CD4-positive, alpha-beta T cell treated with Interleukin-15 for 1 hour (primary cell): ENCODE measurements at places on chromosomes 4 and X.

GRCh38 chr4:142380052-142380602 is 466.0 kb downstream of the INPP4B start:
- no peak for DNase-seq

DNA sequence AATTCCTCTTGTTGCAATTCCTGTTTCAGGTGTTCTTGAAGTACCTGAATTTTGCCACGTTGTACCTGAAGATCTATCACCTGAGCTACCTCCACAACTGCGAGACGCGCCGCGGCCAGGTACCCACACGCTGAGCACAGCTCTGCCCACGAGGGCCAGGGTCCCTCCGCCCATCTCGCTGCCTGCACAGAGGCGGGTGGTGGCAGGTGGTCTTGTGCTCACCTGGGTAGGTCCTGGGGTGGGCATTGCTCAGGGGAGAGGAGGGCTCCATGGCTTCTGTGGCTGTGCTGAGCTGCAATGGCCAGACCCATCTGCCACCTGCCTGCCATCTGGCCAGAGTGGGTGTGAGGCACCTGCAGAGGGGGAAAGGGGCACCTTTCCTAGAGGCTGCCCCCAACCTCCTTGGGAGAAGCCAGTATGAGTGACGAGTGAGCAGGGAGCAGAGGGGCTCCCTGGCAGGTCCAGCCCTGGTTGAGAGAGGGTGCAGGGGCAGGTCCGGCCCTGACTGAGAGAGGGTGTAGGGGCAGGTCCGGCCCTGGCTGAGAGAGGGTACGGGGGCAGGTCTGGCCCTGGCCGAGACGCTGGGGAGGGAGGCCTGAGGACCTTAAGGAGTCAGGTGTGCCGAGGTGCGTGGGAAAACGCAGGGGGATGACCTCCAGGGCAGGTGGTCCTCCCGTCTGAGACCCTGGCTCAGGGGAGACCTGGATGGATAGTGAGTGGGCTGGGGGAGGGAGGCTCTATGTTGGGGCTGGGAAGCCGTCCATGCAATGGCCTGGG is 10.7 kb downstream of the PDE6B start:
- DNase-seq = no peak

- DNase-seq = no peak
These were observed 44.2 kb upstream of the PCDH18 start for GRCh38 chr4:137576446-137576845.

DNA sequence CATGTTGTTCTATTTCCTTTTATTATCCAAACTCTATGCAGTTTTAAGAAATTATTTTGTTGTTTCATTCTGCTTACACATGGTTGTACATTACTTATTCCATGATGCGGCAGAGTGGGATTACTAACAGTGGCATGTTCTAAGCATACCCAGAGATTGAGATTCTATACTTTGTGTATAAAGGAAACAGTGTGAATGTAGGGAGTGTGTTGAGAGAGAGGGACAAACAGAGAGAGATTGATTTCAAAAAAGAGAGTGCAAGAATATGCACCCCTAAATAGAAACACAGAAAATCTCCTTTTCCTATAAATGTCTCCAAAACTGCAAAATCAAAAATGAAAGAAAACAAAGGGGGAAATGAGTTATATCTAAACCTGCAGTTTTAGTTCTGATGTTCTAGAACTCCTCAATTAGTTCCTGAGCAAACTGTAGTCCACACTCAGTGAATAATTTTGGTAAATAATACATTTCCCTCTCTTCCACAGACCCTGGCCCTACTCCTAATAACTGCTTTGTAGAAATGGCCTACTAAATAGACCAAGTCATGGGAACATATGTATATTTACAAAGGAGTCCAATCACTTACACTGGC is 31.0 kb downstream of the SLC9B1 start:
- no peak for DNase-seq

DNA sequence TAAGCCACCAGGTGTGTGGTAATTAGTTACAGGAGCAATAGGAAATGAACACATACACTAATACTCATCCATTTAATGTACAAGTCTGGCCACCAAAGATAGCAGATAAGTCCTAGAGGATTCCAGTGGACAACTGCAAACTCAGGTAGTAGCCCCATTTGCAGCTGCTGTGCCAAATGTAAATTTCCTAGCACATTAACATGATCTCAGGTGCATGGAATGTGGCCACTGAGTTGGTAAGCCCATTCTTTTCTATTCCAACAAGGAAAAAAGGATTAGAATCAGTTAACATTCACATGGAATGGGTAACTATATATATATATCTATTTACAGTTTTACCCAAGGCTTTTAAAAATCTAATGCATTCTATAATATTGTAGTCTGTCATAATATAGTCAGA is 23.3 kb upstream of the FRAS1 start:
- DNase-seq = no peak

GRCh38 chr4:158168606-158169005 is 4.2 kb downstream of the GASK1B start:
- DNase-seq = no peak

GRCh38 chr4:162685410-162685809 is 481.3 kb downstream of the NAF1 start:
- no peak for DNase-seq

DNA sequence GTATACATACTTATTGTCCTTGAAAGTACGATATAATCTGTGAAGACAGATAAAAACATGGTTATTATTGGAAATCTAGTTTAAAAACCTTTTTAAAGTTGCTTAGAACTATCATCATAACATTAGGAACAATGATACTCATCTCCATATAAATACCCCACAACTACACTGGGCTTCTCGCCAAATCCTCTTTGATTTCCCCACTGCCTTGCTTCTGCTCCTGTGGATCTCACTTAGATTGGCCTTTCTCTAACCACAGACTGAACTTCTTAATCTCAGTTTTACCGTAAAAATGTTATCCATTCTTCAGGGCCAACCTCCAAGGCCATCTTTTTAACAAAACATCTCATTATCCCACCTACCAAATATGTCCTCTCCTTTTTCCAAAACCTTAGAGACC is 77.6 kb downstream of the PRKG2 start:
- DNase-seq = no peak

DNA sequence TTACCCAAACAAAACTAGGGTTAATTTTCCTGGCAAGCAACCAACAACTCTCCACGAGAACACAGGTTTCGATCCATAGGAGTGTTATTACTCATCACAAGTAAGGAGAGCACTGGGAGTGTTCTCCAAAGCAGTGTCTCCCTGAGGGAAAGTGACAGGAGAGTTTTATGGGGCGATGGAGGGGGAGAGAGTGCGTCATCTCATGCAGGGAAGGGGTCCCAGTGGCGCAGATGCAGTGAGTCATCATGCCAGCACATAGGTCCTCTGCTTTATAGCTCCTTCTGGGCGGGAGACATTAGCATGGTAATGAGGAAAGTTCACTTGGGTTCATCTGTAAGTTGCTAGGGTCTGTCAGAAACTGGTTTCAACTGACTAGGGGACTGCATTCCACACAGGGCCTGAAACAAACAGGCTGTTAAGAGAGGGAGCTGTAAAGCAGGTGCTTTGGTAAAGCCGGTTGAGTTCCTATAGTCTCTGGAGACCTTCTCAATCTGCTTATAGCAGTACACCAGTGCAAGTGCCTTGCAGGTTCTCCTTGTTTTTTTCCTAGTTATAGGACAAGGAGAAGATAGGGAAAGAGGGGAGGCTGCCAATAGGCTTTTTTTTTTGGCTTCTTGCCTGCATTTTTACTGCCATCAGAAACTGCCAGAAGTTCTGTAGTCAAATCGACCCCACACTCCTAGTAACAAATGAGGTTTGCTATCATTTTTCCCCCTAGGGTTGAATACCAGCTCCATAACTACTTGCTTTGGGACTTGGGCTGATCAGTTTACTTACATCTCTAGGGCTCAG is 12.8 kb upstream of the BOD1L1 start:
- DNase-seq = no peak

DNA sequence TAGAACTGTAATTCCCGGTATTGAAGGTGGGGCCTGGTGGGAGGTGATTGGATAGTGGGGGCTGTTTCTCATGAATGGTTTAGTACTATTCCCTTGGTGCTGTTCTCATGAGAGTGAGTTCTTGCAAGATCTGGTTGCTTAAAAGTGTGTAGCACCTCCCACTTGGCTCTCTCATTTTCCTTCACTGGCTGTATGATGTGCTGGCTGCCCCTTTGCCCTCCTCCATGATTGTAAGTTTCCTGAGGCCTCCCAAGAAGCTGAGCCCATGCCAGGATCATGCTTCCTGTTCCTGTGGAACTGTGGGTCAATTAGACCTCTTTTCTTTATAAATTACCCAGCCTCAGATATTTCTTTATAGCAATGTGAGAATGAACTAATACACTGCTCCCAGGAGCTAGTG is 8.7 kb downstream of the ANXA10 start:
- DNase-seq = no peak

DNA sequence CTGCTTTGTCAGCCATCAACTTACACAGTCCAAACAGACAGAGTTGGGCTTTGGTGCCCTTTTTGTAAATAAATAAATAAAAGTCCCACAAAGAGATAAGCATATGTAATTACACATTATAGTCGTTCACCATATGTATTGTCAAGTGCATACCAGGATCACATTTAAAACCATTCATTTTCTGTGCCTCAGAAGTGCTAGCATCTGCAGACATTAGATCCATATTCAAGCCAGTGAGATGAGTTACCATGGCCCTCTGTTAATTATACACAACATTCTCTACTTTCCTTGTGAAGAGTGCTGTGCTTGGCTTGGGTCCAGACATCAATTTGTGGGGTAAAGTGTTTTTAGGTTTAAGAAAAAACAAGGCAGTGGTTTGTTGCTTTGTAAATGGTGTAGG is 76.8 kb downstream of the ENOX2 start:
- no peak for DNase-seq

GRCh38 chr4:175071123-175071522 is 153.0 kb downstream of the ADAM29 start:
- DNase-seq = no peak

GRCh38 chr4:183424109-183424744 is 20.2 kb upstream of the CDKN2AIP start:
- no peak for DNase-seq

DNA sequence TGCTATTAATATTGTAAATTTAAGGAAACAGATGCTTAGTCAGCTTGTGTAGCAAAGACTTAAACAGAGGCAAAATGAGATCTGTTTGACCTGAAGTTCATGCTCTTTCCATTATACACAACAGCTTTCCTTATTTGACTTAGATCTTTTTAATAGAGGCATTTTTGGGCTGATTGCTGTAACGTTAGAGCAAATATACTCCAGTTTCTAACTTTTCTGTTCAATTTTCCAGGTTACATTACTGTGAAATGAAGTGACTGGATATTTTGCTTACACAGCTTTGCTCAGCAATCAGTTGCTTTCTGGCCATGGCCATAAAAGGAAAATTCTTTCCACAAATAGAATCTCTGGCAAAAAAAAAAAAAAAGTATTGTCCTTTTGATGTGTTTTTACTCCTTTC is 146.2 kb downstream of the PCDH7 start:
- DNase-seq = no peak

- no peak for DNase-seq
These were observed 5.1 kb upstream of the RAPGEF2 start for GRCh38 chr4:159097785-159098184.

GRCh38 chr4:38106311-38106710 is 146.1 kb downstream of the PTTG2 start:
- DNase-seq = no peak

GRCh38 chr4:151717314-151717713 is 43.5 kb downstream of the GATB start:
- DNase-seq = no peak

GRCh38 chr4:37951461-37952352 is 8.5 kb upstream of the PTTG2 start:
- DNase-seq = peak; percentile 21

DNA sequence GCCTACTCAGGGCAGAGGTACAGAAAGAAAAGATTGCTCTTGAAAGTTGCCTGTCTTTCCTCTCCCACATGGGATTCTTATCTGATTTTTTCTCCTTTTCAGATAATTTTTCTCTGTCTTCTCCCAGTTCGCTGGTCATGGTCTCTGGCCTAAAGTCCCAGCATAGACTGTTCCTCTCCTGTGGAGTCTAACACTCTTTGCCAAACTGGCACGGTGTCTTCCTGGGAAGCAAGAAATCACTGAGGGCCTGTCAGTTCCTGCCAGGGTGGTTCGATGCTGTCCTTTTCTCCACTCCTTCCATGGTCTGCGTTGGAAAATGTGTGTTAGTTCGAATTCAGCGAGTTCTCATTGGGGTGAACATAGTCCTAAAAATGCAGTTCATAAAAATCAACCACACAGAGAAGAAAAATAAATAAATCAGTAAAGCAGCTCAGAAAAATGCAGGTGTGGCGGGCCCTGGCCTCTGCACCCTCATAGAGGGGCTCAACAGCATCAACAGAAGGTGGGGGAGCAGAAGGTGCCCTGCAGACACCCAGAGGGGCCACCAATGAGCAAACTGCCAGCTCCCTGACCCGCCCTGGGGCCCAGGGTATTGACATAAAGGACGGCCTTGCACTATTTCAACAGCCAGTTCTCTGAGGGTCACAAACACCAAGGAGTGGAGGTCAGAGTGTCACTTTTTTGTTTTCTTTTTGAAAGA is 2.1 kb downstream of the RGN start:
- no peak for DNase-seq

DNA sequence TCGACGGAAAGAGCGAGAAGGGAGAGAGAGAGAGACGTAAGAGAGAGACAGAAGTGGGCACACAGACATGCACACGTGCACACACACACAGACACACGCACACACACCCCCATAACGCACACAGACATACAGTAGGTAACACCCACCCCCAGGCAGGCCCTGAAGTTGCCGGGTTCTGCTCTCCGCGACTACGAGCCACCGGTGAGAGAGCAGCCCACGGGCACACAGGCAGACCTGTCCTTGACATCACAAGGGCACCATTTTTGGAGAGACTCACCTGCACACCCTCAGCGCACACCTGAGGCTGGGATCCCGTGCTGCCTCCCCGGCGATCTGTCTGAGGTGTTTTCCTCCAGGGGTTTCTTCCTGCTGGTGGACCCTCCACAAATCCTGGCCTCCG is 1171.0 kb upstream of the PCDH10 start:
- DNase-seq = no peak

- no peak for DNase-seq
These were observed 129.9 kb downstream of the CBR4 start for GRCh38 chr4:168880072-168880675.

GRCh38 chr4:165428957-165429356 is 50.1 kb downstream of the CPE start:
- no peak for DNase-seq

GRCh38 chr4:68193194-68193593 is 52.3 kb downstream of the TMPRSS11B start:
- no peak for DNase-seq
